ENCODE measurements at places on chromosomes 2 and 18.

GRCh38 chr2:82333697-82334096 lies 2029.1 kb upstream of the LRRTM1 start:
- H3K4me3 ChIP-seq, result no peak overlapping the region
- no peaks in the 10 kb centered on the region for H3K4me1 ChIP-seq
- no peak overlapping the region for H3K27ac ChIP-seq
- H3K27me3 ChIP-seq, result no peaks in the 10 kb centered on the region

DNA sequence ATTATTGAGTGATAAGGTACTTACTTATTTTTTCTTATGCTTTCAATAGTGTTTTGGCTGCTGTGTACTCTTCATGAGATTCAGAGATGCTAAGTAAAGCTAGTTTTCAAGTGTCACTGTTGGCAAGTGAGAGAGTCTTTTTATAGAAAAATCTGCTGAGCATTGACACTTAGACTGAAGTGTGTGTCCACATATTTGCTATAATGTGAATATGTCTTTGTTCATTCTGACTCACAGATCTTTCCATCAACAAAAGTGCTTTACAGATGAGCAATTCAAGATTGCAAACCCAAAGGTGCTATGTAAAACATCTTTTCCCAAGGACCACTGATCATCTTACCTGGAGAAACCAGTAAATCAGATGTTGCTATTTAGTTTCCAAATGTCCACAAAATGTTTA lies 410.6 kb upstream of the FIGN start:
- H3K36me3 ChIP-seq, result no peaks in the 10 kb centered on the region
- DNase-seq, result no peak
- H3K27me3 ChIP-seq, result no peaks in the 10 kb centered on the region
- H3K27ac ChIP-seq, result no peak overlapping the region
- H3K4me1 ChIP-seq, result no peaks in the 10 kb centered on the region
- H3K4me3 ChIP-seq, result no peak overlapping the region

GRCh38 chr2:42239811-42240210 lies 70.7 kb downstream of the EML4 start:
- H3K4me1 ChIP-seq, result peaks cover 27% of the 10 kb centered on the region
- no peak overlapping the region for H3K27ac ChIP-seq
- H3K4me3 ChIP-seq, result no peak overlapping the region
- H3K36me3 ChIP-seq, result peaks cover 2% of the 10 kb centered on the region

DNA sequence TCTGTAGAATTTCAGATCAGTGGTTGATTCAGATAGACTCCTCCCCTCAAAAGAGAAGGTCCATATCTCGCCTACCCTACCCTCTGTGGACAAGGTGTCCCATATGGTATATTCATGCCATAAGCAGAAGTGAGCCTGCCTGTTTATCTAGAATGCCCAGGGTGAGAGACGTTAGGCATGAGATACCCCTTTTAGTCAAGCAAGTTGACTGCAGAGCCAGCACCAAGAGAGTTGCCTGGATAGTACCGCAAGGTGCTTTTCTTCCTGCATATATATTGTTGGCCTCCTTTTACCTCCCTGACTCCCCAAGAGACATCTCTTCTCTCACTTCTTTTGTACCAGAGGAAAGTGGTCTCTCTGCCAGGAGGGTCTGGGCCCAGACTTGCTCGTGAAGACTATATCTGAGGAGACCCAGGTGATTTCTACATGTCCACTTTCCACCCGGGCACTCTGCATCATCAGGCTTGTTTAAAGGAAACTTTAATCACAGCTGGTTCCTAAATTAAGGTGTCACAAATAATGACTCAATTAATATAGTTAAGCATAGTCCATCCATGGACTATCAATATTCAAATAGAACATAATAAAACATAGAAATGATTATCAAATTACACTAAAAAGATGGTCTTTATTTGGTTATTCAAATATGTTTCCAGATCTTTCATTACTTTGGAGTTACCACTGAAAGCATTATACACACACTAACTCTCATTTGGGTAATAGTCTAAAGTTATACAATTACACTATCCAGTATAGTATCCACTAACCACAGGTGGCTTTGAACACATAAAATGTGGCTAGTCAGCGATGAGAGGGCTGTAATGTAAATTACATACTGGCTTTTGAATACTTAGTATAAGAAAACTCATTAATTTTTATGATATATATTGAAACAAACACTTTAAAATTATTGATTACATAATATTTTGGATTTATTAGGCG lies 4.1 kb downstream of the ITGA4 start:
- peak overlapping the region; percentile 97 for H3K27ac ChIP-seq
- peaks cover 45% of the 10 kb centered on the region for H3K4me1 ChIP-seq
- peaks cover 75% of the 10 kb centered on the region for H3K36me3 ChIP-seq
- H3K4me3 ChIP-seq, result peak overlapping the region; percentile 99

- DNase-seq, result no peak
- H3K4me1 ChIP-seq, result no peaks in the 10 kb centered on the region
- H3K36me3 ChIP-seq, result no peaks in the 10 kb centered on the region
- no peak overlapping the region for H3K27ac ChIP-seq
Measured at GRCh38 chr2:221970389-221970788, 328.4 kb downstream of the PAX3 start.

Data from activated CD8-positive, alpha-beta memory T cell treated with anti-CD3 and anti-CD28 coated beads, Interleukin-2, amount 10 ng/mL, durations not matched to agents 7 days and 5 days (primary cell).